SK-MEL-5 (cell line): ENCODE measurements at places on chromosomes 11 and 22. TPM values are rescaled to one million over a fixed set of nuclear protein-coding genes. Genes with fewer than 3 reads are reported as not detected.

Gene SBF1
- 61.8 and 65.3 TPM in 2 replicates for total RNA-seq

Gene PLAAT2
- total RNA-seq: not detected in 2 replicates

Gene RBMXL2
- not detected in 2 replicates for total RNA-seq

Gene ANGPTL5
- not detected in 2 replicates for total RNA-seq

Gene PAX6
- 0.13 and 0.98 TPM in 2 replicates for total RNA-seq

Gene OR2D2
- not detected in 2 replicates for total RNA-seq

Gene SCN3B
- total RNA-seq: 0.08 and 0.11 TPM in 2 replicates

Gene GLYAT
- not detected in 2 replicates for total RNA-seq

GRCh38 chr11:35785287-35786167 is 123.0 kb downstream of the TRIM44 start:
- DNase-seq: no peak

DNA sequence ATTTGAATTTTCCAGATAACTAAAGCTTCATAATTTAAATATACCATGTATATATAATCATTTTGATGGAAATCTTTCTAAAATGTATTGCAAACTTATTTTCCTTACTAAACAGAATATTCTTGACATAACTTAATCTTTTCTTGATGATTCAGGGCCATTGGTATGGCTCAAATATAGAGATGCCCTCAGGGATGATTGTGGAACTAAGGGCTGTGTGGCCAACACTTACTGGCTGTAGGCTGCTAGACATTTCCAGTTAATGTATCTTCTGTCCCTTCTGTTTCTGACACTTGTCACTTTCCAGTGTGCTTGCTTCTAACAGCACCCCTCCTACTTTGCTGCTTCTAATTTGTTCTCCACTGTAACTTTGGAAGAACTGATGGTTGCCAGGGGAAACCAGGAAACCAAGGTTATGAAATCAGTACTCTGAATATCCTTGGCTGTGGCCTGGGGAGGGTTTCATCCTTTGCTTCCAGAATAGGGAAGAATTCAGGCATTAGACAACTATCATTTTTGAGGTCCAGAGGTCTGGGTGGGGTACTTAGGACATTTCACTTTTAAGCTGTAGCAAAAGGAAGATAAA is 697.2 kb downstream of the ETS1 start:
- DNase-seq: no peak

- no peak for DNase-seq
Measured at GRCh38 chr11:85828640-85828978, 17.7 kb upstream of the SYTL2 start.

GRCh38 chr11:114059984-114060391 is 477 bp downstream of the ZBTB16 start:
- no peak for DNase-seq

DNA sequence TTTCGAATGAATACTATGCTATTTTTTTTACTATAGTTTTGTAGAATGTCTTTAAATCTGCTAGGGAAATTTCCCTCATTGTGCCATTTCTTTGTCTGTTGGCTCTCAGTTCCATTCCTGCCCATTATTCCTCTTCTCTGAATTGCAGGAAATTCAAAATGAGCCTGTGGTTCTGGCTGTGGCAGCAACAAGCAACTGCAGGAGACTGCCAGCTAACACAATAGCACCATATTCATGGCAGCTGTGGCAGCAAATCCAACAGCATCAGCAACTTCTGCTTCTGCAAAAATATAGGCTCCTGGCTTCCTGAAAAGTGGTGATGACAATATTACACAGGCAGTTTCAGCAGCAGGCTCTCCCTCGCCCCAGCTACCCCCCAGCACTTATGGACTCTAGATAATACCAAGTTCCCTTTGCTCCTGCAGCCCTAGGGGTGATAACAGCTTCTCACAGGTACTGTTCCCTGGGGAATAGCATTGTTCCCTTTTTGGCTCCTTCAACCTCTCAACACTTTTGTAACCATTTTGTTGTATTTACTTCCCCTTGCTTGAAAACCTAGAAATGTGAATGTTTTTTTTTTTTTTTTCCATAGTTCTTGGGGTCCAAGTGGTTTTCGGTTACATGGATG is 9.3 kb downstream of the PATE4 start:
- DNase-seq: peak; percentile 1

GRCh38 chr11:117191680-117192400 is 7.3 kb upstream of the TAGLN start:
- no peak for DNase-seq

DNA sequence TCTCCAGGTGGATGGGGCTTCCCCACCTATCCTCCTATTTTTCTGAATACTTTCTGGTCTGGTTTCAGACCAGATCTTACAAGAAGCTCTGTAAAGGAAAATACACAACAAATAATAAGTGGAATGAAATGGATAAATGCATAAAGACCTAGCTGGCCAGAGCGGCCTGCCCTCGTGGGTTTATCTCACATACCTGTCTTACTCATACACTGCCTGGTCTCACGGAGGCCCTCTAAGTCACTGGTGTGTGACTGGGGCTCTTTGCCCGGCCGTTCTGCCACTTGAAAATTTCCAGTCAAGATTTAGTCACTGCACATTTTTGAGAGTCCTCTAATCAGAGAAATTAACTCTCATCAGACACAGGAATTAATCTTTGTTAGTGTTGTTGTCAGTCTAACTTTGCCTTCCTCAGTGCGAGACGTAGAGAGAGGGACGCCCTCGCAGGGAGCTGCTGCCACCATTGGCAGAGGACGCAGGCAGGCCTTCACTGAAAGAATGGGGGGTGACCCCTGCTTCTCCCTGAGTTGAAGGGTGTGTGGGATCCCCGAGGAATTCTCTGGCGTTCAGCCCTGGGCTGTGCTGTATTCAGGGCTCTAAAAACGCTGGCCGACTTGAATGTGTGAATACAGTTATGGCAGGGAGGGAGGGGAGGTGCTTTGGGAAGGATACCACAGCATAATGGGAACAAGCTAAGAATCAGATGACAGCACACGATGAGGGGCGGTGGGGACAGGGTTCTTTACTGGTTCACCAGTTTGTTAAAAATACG is 46.3 kb upstream of the CADM1 start:
- DNase-seq: no peak

- DNase-seq: no peak
Measured at GRCh38 chr11:116712428-116712827, 60.4 kb downstream of the BUD13 start.

- DNase-seq: no peak
Measured at GRCh38 chr11:65516135-65516968, 8.5 kb upstream of the SCYL1 start.

GRCh38 chr11:130726234-130727037 is 189.8 kb downstream of the SNX19 start:
- no peak for DNase-seq

- DNase-seq: peak; percentile 76
Measured at GRCh38 chr11:6315811-6316425, 4.4 kb downstream of the CAVIN3 start.

- no peak for DNase-seq
Measured at GRCh38 chr11:34466802-34467488, 28.2 kb downstream of the CAT start.

DNA sequence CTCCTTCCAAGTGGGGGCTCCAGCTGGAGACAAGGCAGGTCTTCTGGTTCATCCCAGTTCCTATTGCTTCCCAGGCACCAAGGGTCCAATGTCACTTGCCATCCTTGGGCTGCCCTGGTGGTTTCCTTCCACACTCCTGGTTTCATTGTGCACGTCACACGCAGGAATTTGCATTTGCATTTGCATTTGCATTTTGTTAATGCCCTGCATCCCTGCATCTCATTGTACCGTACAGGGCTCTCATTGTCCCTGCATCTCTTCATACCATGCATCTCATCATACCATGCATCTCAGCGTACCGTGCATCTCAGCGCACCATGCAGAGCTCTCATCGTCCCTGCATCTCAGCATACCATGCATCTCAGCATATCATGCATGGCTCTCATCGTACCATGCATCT is 112.2 kb upstream of the SYT13 start:
- DNase-seq: no peak

GRCh38 chr11:120446802-120447201 is 64.7 kb upstream of the GRIK4 start:
- DNase-seq: no peak

GRCh38 chr11:44309478-44310205 is at the start of gene ALX4:
Gene ALX4 (minus strand): TSS chr11:44310139. CDS start chr11:44310062, 77 bp downstream.
- DNase-seq: no peak

DNA sequence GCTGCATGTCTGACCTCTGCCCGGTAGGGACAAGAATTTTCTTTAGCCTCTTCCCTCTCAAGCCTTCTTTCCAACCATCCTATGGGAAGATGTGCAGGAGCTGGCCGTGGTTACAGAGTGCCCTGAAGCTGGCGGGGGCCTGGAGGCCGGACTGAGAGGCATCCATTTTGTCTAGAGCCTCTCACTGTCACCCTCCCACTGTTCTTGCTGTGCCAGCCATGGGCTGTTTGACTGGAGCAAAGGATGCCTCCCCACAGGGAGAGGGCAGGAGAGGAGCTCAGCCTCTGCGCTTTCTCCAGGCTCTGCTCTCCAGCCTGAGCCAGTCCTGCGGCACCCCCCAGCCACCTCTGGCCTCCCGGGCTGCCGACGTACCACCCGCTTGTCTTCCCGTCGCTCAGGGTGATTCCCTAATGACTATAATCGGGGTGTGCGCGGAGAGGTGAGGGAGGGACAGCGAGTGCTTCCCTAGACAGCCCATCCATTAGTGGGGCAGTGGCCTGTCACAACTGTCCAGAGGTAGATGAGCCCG is 123.8 kb downstream of the NECTIN1 start:
- no peak for DNase-seq
